Heart left ventricle (tissue), 16 donors: ENCODE measurements at places on chromosomes 3 and 15.
A peak's percentile ranks its signal among the peaks of the same experiment; 100 is the strongest.

- DNase-seq, result no peak
These were observed 93.7 kb downstream of the NCEH1 start for GRCh38 chr3:172617013-172617706.

DNA sequence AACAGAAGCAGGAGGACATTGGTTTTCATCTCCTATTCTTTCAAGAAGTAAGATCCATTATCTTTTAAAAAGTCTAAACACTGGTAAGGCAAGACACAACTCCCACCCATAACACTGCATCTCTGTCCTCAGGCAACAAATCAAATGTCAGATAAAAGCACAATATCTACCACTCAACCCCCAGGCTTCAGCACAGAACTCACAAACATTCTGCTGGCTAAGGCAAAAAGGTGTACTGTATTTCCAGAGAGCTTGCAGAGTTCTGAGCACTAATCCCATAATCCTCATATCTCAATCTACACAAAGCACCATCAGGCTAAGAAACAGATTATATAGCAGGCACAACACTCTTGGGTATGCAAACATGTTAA, 20.9 kb downstream of the RAF1 start:
- DNase-seq, result no peak

DNA sequence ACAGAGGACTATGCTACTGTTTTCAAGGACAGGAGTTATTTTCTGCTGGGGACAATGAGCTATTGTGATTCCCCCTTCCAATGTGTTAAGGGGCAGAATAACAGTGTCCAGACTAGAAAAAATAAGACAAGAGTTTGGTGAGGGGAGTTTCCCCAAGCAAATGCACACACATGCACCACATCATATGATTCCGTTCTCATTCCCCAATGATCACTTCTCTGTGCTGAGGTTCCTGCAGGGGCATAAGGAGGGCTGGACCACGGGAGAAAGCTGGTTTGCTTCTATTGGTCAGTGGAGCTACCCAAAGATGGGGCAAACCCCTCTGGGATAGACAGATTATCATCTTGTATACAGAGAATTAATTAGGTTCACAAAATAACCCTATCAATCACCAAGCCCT, 80.6 kb downstream of the RBPMS2 start:
- DNase-seq, result no peak

DNA sequence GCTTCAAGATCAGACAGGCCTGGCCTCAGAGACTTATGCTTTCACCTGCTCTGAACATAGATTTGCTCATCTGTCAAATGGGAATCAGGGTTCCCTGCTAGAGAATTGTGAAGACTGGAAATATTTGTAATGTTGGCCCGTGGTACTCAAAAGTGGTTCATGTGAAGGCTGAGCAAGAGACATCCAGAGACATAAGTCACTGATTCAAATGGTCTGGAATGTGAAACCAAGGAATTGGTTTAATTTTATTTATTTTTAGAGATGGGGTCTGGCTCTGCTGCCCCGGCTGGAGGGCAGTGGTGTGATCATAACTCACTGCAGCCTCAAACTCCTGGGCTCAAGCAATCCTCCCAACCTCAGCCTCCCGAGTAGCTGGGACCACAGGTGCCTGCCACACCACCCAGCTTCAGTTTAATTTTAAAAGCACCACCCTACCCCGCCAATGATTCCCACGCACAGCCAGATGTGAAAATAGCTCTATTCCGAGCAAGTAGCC, 60.1 kb downstream of the DAPK2 start:
- DNase-seq, result no peak

GRCh38 chr3:4044619-4045018, 245.4 kb downstream of the LRRN1 start:
- DNase-seq, result no peak

DNA sequence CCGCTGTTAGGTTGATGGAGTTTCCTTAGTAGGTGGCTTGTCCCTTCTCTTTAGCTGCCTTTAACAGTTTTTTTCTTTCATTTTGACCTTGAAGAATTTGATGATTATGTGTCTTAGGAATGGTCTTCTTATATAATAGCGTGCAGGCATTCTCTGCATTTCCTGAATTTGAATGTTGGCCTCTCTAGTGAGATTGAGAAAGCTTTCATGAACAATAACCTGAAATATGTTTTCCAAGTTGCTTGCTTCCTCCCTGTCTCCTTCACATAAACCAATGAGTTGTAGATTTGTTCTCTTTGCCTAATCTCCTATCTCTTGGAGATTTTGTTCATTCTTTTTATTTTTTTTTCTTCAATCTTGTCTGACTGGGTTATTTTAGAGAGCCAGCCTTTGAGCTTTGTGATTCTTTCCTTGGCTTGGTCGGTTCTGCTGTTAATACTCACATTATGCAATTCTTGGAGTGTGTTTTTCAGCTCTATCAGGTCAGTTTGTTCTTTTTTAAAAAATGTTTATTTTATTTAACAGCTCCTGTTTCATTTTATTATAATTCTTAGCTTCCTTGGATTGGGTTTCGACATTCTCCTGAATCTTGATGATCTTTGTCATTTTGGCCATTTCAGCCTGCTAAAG, 627.9 kb downstream of the SI start:
- DNase-seq, result no peak

- DNase-seq, result no peak
These were observed 124.4 kb downstream of the ANO10 start for GRCh38 chr3:43497422-43497821.

DNA sequence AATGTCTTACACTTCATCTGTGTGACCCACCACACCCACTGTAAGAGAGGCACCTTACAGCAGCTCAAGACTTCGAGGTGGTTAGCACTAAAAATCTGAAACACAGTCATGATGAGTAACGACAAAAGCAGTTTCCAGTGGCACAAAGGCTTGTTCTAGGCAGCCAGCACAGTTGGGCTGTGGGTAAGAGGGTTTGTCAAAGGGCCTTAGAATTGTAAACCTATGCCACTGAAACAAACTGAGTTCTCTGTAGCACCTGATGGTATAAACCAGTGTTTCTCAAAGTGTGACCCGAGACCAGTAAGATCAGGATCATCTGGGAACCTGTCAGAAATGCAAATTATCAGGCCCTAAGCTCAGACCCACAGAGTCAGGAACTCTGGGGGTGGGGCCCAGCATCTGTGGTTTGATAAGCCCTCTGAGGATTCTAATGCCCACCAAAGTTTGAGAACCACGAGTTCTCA, 36.5 kb downstream of the DAPK2 start:
- DNase-seq, result no peak

DNA sequence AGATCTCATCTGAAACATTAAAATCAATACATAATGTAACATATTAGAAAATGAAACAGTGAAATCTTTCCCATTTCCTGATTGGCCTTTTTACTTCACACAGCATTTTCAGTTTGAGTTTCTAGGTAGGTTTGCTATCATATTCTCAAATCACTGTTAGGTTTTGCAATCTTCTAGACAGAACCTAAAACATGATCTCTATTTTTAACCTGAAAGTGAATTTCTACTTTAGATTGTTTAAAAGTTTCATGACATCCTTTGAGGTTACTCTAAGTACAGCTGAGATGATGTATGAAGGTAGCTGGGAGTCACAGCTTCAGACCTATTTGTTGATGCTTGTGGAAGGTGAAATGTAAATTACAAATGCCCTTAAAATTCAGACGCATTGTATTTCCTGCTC, 118.4 kb upstream of the GPR149 start:
- no peak for DNase-seq

- no peak for DNase-seq
These were observed 17.9 kb upstream of the TM4SF1 start for GRCh38 chr3:149395107-149396089.

DNA sequence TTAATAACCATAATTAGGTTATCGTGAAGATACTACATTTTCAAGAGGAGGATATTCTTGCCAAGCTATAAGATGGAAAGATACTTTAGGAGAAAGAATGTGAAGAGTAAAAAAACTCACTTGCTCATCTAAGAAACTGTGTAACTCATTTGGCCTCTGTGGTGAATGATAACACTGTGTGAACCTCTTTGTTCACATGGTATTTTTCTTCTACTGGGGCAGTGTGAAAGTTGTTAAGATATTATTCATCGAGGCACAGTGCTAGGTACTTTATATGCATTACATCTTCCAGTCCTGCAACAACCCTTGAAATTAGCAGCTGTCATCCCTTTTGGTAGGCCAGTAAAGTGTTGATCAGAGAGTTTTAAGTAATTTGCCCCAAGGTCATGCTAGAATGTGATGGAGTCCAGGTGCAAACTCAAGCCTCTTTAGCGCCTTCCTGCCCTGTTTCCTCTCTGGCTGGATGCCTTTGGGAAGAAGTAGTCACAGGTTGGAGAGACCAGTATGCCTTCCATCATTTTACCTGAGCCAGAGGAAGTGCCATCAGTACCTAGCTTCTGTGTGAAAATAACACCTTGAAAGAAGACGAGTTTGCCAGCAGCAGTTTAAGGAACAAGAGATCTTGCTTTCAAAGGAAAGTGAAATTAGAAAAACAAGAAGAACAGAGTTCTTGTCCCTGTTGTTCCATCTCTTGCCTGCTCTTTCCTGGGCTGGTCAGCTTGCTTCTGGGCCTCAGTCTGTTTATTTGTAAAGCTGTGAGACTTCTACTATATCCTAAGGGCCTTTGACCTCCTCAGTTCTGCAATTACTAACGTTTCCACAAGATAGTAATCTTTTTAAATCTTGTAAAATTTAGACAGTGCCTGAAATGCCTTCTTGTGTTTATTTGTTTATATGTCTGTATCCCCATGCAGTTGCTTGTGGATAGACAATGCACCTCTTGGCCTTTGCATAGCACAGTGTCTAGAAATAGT, 179.3 kb downstream of the FNDC3B start:
- no peak for DNase-seq

GRCh38 chr3:97838393-97838792, 16.6 kb downstream of the CRYBG3 start:
- no peak for DNase-seq

- DNase-seq, result no peak
These were observed 56.0 kb downstream of the PDE8A start for GRCh38 chr15:85037641-85038040.

DNA sequence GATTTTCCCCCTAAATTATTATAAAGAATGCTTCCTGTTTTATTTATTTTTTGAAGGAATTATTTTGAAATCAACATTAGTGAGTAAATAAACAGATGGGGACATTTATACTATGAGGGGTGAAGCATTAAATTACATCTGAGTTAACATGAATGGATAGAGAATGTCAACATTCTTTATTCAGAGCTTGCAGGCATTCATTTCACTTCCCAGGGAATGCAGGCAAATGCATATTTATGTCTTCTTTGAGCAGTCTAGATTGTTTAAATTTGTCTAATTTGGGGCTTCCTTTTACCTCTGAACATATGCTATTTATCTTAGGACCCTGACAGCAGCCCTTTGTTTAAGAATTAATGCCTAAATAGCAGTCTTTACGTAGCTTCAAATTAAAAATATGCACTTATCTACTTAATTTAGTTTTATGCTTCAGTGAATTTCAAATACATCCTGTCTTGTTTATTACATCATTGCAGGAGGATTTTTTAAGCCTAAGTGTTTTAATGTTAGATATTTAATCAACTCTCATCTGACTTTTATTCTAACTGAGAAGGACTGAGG, 630.5 kb upstream of the LMCD1 start:
- no peak for DNase-seq

- DNase-seq, result no peak
These were observed 142.6 kb upstream of the CFAP20DC start for GRCh38 chr3:59192473-59192872.

- DNase-seq, result no peak
These were observed 56.7 kb downstream of the MYO1E start for GRCh38 chr15:59315914-59316451.

DNA sequence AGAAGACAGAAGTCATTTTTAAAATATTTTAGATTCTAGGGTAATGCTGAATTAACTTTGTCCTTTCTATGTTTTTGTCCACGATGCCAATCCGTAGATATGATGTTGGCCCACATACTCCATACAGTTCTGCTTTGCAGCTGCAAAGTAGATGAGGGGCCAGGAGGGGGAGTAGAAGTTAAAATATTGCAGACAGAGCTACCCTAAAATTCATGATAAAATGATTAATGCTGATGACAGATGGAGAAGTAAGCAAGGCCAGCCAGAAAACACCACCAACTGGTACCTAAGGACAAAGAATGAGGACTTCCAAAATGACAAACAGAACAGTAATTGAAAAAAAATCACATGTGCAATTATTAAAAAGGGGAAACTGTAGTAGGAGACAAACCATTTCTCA, 756.6 kb upstream of the ARPP21 start:
- no peak for DNase-seq

DNA sequence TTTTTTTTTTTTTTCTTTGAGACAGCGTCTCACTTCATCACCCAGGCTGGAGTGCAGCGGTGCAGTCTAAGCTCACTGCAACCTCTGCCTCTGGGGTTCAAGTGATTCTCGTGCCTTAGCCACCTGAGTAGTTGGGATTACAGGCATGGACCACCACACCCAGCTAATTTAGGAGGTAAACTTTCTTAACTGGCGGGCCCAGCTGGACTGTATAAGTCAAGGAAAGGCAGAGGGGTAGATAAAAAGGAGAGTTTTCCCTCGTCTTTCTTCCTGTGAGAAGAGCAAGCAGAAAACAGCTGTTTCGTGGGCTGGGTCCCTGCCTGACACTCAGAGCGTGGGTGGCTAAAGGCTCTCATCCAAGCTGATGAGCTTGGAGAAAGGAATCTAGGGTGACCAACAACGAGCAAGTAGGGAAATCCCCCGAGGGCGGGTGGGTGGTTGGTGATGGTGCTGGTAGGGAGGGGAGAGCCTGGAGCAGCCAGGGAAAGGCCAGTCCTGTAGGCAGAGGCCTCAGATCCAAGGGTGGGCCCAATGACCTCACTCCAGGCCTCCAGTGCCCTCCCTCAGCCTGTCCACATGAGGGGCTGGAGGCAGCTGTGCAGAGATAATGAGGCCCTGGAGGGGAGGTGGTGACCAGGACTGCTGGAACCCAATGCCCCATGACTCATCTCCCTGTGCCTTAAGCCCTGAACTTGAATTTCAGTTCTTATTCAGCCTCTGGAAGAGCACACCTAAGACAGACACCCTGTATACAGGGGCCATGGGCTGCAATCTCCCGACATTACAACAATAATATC, 43.1 kb upstream of the LIMD1 start:
- peak; percentile 81 for DNase-seq

- DNase-seq, result no peak
These were observed 127.2 kb downstream of the EBLN2 start for GRCh38 chr3:73188707-73189106.

DNA sequence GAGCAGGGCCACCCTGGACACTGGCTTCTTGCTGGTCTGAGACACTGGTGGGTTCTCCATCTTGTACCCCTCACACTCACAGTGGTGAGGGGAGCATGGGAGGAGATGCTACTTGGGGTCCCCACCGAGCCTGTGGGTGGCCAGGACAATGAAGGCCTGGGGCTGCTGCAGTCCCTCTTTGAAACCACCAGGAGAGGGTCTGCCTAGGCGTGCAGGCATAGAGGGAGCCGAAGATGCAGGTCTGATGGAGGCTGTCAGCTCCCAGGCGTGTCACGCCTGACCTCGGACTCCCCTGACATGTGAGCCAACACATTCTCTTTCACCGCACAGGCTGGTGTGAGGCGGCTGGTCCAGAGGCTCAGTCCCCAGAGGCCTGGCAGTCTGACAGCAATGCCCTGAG, 39.1 kb downstream of the NIPA2 start:
- DNase-seq, result no peak

- no peak for DNase-seq
These were observed 114.3 kb downstream of the TGFBR2 start for GRCh38 chr3:30720586-30721313.
